Chondrocyte (in vitro differentiated cells): ENCODE measurements at places on chromosomes 5 and 9. TPM values are rescaled to one million over a fixed set of nuclear protein-coding genes. Genes with fewer than 3 reads are reported as not detected.

The F2RL2 gene
- total RNA-seq: 7.9 to 31.3 TPM (median 8.4 TPM) in 3 replicates

The CDH10 gene
- total RNA-seq: not detected in 3 replicates

The CAVIN4 gene
- 0.46 to 0.87 TPM (median 0.62 TPM) in 3 replicates for total RNA-seq

DNA sequence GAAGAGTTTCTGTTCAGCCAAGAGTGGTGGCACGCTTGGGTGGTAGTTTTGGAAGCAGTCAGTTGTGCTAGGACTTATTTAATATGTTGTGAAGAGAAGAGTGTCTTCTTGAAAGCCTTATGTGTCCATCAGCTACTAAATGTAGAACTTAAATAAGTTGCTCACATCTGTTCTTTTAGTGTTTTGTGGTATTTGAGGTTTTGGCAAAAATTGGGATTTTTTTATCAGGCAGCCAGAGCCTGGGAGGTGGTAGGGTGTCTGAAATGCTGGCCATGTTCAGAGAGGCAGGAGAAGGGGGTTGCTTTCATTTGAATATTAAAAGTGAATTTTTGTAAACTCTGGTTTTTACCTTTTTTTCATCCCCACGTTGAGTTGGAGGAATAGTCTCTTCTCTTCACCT, 24.2 kb upstream of the ZBTB34 start:
- DNase-seq: no peak

DNA sequence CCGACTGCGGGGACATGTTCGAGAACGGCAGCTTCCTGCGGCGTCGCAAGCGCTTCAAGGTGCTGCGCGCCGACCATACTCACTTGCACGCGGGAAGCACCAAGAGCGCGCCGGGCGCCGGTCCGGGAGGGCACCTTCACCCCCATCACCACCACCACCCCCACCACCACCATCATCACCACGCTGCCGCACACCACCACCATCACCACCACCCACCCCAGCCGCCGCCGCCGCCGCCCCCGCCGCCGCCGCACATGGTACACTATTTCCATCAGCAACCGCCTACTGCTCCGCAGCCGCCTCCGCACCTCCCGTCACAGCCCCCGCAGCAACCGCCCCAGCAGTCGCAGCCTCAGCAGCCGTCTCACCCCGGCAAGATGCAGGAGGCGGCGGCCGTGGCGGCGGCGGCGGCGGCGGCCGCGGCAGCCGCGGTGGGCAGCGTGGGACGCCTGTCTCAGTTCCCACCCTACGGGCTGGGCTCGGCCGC, 514 bp downstream of the FOXB2 start:
- DNase-seq: no peak

- no peak for DNase-seq
These were observed 338.2 kb downstream of the NFIB start for GRCh38 chr9:13975611-13976290.

DNA sequence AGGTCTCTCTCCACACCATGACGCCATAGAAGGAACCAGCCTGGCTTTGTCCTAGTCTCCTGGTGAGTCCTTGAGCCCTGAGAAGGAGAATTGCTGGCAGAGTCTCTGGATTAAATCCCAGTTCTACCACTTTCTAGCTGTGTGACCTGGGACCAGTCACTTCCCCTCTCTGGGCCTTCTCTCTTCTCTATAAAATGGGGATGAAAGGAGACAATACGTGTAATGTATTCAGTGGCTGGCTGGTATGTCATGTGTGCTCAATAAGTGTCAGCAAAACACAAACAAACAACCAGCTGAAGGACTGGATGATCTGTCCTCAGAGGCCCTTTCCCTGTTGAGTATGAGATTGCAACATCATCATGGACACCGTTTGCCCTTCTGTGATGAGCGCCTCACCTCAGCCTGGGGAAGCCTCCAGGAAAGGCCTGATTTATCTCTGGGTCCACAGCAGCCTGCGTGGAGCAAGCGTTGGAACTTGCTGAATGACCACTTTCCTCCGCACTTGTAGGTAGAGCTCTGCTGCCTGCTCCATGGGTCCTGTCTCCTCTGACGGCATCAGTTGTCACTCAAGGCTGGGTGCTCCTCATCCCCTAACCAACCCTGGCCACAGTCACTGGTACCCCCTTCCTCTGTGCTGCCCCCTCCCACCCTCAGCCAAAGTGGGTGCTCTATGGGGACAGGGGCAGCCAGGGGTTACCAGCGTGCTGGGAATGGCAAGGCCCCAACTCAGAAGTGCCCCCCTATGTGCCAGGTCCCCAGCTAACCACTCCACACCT, 3.6 kb upstream of the NR5A1 start:
- DNase-seq: no peak

GRCh38 chr5:75338408-75338807, 1.4 kb downstream of the HMGCR start:
- no peak for DNase-seq

GRCh38 chr9:23811633-23812032, 14.4 kb downstream of the ELAVL2 start:
- DNase-seq: no peak
